Hematopoietic multipotent progenitor cell treated with erythropoietin and hydrocortisone succinate and interleukin-3 and kit ligand, for 4 days (in vitro differentiated cells): ENCODE measurements at places on chromosomes 11 and 22.

GRCh38 chr22:32327596-32328171 is 30.0 kb upstream of the RFPL3 start:
- DNase-seq: no peak

DNA sequence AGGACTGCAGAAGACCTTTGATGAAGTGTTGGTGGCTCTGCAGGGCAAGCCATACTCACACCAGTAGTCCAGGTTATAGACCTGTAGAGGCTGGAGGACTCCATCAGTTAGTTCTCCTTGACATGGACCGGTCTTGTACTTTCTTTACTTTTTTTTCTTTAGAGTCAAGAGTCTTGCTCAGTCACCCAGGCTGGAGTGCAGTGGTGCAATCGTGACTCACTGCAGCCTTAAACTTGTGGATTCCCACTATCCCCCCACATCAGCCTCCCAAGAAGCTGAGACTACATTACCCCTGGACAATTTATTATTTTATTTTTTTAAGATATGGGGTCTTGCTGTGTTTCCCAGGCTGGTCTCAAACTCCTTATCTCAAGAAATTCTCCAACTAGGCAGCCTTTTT is 49.6 kb upstream of the E2F8 start:
- no peak for DNase-seq

DNA sequence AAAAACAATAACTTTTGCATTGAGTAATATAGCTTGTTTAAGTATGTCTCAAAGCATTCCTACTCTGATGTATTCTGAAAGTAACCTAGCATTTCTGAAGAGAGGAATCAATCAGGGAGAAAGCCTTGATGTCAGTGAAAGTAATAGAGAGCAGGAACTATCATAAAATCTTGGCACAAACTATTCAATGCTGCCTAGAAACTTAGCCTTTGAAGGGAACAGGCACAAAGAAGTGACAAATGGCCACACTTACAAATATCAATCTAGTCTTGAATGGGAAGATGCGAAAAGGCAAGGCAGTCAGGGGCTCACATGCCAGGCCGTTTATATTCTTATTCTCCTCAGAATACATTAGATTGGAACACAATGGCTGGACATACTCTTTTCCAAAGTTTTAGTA is 576.5 kb upstream of the ANO3 start:
- DNase-seq: no peak

DNA sequence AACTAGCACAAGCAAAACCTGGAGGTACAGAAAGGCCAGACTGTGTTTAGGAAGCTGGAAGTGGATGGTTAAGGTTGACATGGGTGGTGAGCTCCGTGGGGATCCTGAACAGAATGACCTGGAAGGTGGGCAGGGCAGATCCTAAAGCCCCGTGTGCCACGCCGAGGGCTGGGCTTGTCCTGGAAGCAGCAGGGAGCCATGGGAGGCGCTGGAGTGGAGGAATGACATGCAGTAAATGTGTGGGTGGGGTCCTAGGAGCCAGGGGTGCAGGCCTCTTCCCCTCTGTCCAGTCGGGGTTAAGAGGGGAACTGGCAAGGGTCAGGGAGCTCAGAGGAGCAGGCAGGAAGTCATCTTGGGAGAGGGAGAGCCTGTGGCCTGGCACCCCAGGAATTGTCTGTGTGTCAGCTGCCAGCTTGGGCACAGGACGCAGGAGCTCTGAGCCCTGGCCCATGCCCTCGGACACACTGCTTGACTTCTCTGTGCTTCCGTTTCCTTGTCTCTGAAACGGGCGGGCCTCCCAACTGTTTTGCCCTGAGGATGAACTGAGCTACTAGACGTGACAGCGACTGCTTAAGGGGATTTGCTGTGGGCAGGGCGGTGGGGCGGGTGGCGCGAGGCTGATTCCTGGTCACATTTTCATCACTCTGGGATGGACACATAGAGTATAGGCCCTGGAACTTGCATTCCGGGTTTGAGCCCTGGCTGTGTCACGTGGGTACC is 75.7 kb downstream of the MPPED1 start:
- DNase-seq: no peak

- no peak for DNase-seq
Measured at GRCh38 chr11:502288-503178, 4.5 kb downstream of the RNH1 start.
